ENCODE measurements at places on chromosomes 3 and 15.
A peak's percentile ranks its signal among the peaks of the same experiment; 100 is the strongest.

- DNase-seq = no peak
These were observed 31.7 kb downstream of the GPR149 start for GRCh38 chr3:154398084-154398967.

GRCh38 chr3:194076475-194076874 is 59.5 kb upstream of the HES1 start:
- no peak for DNase-seq

DNA sequence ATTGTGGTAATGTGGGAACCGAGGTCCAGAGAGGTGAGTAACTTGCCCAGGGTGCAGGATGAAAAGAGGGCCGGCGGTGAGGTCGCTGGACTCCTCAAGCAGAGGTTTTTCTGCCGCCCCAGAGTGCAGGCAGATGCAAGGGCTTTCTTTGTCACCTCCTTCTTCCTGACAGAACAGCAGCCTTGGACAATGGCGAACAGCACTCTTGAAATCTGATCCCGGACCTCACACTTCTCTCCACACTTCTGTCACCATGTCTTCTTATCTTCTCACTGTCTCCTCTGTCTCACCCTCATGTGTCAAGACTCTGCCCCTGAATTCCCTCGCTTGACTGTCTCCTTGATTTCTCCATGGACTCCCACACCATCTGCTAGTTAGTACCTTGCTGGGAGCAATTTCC is 15.4 kb upstream of the VPS8 start:
- no peak for DNase-seq

DNA sequence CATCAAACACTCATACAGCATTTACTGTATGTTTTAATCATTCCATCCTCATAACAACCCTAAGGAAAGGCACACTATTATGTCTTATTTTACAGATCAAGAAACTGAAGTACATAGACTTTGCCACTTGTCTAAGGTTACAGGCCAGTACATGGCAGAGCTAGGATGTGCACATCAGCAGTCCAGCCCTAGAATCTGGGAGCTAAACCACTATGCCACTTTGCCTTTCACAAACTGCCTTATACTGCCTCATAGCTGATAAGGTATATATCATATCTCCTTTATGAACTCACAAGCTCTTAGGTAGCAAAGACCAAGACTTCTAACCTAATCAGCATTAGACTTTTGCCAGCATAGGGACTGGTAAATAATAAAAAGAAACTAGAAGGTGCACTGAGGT is 49.1 kb downstream of the MYO9A start:
- DNase-seq = no peak

GRCh38 chr15:70064441-70064840 is 33.3 kb downstream of the TLE3 start:
- no peak for DNase-seq

DNA sequence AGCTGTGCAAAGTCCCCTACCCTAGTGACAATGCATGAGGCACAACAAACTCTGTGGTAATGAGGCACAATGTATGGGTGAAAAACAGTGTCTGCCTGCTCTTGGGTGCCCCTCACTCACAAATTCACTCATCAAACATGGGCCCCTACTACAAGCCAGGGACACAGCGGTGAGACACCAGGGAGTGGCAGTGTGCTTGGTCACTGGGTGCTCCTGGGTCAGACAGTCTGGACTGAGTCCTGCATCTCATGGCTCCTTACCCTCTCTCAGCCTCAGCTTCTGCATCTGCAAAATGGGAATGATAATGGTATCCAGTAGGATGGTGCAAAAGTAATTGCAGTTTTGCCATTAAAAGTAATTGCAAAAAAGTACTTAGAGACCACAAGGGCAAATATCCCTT is 184.7 kb downstream of the MEGF11 start:
- no peak for DNase-seq

- no peak for DNase-seq
These were observed 100.1 kb upstream of the PLSCR5 start for GRCh38 chr3:146705225-146705624.

- no peak for DNase-seq
These were observed 277.6 kb downstream of the FEZF2 start for GRCh38 chr3:62095756-62096155.

DNA sequence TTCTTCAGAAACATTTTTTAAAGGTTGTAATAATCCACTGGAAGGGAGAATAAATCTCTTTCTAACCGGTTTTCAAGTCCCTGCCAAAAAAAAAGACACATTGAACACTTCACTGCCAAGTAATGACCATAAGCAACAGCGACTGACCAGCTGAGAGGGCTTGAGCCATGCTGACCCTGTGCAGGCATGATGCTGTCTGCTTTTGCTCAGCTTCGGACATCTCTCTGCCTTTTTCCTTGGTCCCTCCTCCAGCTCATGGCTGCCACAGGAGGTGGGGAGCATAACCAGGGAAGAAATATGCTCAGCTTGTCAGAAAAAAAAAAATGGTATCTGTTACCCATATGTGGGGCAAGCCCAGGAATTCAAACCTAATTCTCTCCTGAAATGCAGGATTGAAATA is 1.5 kb downstream of the IGSF10 start:
- no peak for DNase-seq

DNA sequence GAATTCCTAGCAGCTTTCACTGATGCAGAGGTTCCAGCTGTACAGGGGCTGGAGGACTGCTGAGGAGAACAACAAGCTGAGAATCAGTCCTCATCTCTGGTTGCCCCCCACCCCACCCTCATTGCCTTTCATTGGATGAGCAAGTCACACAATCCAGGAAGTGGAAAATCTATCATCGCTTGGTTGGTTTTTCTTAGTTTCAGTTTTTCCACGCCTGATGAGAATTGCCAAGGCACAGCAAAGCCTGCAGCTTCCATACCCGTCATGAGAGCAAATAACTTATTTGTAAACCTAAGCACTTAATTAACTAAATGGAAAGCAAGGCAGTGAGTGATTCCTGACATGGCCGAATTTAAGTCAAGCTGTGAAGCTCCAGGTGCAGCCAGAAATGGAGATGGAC is 21.4 kb upstream of the LIPC start:
- DNase-seq = peak; percentile 39

- no peak for DNase-seq
These were observed 117.2 kb upstream of the PLXNA1 start for GRCh38 chr3:126865736-126866135.

GRCh38 chr3:190305406-190305805 is 16.8 kb downstream of the CLDN1 start:
- DNase-seq = no peak

DNA sequence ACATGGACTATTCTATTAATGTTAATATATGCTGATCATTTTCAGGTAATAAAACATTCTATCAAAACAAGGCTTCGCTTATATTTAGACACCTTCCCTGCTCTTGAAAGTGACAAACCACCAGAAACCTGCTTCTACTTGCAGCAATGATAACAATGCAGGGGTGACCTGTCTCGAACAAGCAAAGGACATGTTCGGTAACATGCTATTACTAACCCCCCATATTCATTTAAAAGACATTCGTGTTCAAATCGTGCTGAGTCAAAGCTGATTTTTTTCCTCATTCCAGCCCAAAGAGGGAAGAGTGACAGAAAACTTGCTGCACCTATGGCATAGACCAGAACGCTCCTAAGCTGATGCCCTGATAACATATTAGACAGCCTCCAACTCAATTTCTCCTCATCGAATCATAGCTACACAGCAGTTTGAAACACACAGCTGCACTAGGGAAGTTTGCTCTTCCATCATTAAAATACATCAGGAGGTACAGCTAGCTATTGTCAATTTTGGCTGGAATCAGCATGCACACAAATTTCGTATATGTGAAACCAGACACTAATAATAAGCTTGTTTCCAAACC is 341.5 kb downstream of the FOXP1 start:
- DNase-seq = no peak

- no peak for DNase-seq
These were observed 168.4 kb upstream of the CADPS start for GRCh38 chr3:63043631-63044030.

GRCh38 chr15:33200903-33201302 is 6.4 kb upstream of the FMN1 start:
- DNase-seq = no peak

DNA sequence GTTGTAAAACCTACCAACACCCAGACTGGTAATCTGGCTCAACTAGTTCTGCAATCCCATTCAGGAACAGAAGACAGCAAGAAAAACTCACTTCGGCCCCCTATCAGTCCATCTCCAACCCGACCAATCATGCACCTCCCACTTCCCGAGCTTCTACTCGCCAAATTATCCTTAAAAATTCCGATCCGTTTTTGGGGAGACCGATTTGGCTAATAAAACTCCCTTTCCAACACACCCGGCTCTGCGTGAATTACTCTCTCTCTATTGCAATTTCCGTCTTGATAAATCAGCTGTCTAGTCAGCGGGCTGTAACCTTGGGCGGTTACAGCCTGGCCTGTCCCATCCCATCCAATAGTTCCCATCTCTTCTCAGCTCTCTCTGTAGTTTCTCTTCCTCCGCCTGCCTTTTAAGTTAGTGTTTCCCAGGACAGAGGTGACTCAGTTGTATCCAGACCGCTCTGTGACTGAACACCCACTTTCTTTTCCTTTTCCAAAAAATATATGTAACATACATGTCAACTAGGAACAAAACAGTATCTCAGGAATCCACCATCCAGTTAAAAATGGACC is 780 bp upstream of the ACAD9 start:
- no peak for DNase-seq

GRCh38 chr3:112793326-112794081 is 53.2 kb downstream of the CD200R1L start:
- DNase-seq = no peak

- DNase-seq = no peak
These were observed 5.6 kb downstream of the ALPK3 start for GRCh38 chr15:84822653-84823281.

DNA sequence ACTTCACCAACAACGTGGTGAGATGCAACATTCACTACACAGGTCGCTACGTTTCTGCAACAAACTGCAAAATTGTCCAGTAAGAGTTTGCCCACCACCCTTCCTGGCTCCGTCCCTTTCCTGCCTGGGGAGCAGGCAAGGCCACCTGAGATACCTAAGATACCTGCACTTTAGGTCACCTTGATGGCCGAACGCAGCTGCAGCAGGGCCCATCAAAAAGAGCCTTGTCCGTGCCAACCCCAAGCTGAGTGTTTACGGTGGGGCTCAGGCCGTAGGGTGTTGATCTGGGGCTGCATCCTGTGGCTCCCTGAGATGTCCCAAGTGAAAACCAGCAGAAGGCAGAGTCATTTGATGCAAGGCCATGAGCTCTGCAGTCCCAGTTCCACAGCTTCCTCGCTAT is 23.2 kb downstream of the LOXL1 start:
- DNase-seq = no peak

- no peak for DNase-seq
These were observed 60.4 kb downstream of the KBTBD12 start for GRCh38 chr3:127975153-127976029.

DNA sequence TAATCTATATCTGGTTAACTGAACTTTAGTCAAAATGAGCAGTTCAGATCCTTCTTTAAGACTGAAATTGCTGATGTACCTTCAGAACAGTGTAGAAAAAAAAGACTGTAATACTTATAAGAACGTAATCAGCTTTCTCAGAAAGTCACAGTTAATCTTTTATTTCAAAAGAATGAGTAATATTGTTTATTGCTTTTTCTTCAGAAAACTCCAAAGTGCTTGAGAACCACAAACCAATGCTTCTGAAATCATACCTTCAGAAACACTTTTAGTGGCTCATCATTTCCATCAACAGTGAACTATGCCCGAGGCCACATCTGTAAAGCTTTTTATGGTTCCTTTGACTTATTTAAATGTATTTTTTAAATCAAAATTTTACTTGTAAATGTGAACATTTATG is 33.3 kb upstream of the CLASP2 start:
- DNase-seq = no peak

- DNase-seq = no peak
These were observed 159.9 kb upstream of the CMC1 start for GRCh38 chr3:28081533-28081947.

DNA sequence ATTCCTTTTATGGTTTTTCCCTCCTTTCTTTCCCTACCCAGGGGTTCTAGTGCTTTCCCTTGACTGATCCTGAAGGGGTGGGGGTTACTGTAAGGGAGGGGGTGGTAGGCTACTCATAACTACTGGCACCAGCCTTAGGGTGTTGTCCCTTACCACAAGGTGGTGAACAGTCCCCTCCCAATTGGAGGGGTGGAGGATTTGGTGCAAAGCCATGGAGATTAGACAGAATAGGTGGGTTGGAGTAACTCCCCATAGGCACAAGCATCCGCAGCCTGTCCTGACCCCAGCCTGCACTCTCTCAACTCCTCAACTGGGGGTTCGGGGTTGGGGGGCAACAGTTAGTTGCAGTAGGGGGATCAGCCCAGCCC is 2.6 kb upstream of the HYAL2 start:
- DNase-seq = no peak
